ENCODE measurements at places on chromosomes 12 and 14. TPM values are rescaled to one million over a fixed set of nuclear protein-coding genes. Genes with fewer than 3 reads are reported as not detected.

GRCh38 chr14:86003998-86004397 lies 474.1 kb downstream of the FLRT2 start:
- H3K27ac ChIP-seq = no peak overlapping the region
- no peak overlapping the region for H3K4me3 ChIP-seq
- H3K4me1 ChIP-seq = no peaks in the 10 kb centered on the region

GRCh38 chr14:32258336-32258993 lies 55.4 kb upstream of the RNU6-8 start:
- peaks cover 17% of the 10 kb centered on the region for H3K4me1 ChIP-seq
- H3K36me3 ChIP-seq = no peaks in the 10 kb centered on the region
- no peak for DNase-seq
- no peaks in the 10 kb centered on the region for H3K27me3 ChIP-seq
- no peak overlapping the region for H3K4me3 ChIP-seq
- no peak overlapping the region for H3K27ac ChIP-seq

DNA sequence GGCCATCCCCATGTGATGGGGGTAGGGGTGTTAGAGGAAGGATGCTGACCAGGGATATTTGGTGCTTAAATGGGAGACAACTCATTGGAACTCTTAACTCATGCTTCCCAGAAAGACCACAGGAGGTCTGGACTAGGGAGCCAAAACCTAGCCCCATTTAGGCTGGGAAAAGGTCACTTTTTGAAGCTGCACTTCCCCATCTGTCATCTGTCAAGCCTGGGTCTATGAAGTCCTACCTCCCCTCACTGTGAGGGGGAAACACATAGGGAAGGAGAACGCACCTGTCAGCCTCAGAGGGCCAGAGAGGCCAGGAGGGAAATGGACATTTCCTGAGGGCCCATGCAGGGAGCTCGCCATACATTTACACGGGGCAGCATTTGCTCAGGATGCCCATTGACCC lies 321.0 kb downstream of the BCL11B start:
- no peak overlapping the region for H3K27ac ChIP-seq
- H3K27me3 ChIP-seq = no peaks in the 10 kb centered on the region
- no peak for DNase-seq
- peaks cover 18% of the 10 kb centered on the region for H3K4me1 ChIP-seq
- H3K36me3 ChIP-seq = no peaks in the 10 kb centered on the region

DNA sequence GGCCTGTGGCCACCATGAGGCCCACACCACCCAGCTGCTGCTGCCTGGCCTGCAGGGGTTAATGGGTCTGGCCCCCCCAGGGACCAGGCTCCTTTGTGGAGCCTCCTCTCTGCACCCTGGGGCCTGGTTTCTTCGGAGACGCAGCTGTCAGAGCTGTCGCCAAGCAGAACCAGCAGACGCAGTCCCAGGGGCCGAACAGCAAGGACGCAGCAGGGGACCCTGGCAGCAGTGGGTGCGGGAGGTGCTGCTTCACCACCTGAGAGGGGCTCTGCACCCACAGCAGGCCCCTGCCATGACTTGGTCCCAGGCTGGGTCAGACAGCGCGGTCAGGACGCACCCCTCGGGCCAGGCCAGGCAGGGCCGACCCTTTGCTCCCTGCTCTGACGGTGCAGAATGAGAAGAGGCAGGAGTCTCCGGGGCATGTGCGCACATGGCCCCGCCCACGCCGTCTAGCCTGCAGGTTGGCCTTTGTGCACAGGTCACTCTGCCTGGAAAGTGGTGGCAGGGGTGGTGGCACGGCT lies 30.5 kb downstream of the JAG2 start:
- no peak for DNase-seq
- H3K27me3 ChIP-seq = no peaks in the 10 kb centered on the region
- peaks cover 2% of the 10 kb centered on the region for H3K36me3 ChIP-seq
- no peaks in the 10 kb centered on the region for H3K4me1 ChIP-seq
- no peak overlapping the region for H3K27ac ChIP-seq

DNA sequence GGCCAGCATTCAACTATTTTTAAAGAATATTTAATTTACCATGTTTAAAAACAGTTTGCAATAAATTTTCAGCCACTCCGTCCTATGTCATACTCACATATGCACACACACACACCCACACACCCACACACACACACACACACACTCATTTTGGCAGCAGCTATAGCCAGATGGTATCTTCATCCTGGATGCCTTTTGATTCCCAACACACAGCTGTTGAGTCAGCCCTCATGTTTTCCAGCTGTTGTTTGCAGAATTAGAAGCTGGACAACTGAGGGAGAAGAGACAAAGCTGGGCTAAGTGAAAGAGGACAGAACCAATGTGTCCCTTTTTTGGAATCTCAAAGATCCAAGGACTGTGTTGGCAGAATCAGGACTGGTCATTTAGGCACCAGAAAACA lies 80.0 kb upstream of the EGLN3 start:
- H3K27me3 ChIP-seq = no peaks in the 10 kb centered on the region
- H3K27ac ChIP-seq = no peak overlapping the region
- DNase-seq = no peak
- H3K4me3 ChIP-seq = no peak overlapping the region

The LHX5 gene
- not detected for total RNA-seq
